A549 treated with CpdA at 1 μM for 4 hours (cell line): ENCODE measurements at places on chromosomes 11 and 22. TPM values are rescaled to one million over a fixed set of nuclear protein-coding genes. Genes with fewer than 3 reads are reported as not detected.

The SUSD2 gene
- 49.2 to 65.0 TPM (median 59.3 TPM) in 5 replicates for total RNA-seq

The POLR2F gene
- 117 to 144 TPM (median 140 TPM) in 5 replicates for total RNA-seq

The EMID1 gene
- total RNA-seq = 0.31 to 0.72 TPM (median 0.38 TPM) in 5 replicates

The SYT9 gene
- total RNA-seq = 0.16 to 0.22 TPM (median 0.19 TPM) in 5 replicates

The C1QTNF6 gene
- 7.9 to 13.0 TPM (median 11.2 TPM) in 5 replicates for total RNA-seq

The ESAM gene
- 7.5 to 12.4 TPM (median 10.6 TPM) in 5 replicates for total RNA-seq

The ENTHD1 gene
- not detected in 5 replicates for total RNA-seq
